ENCODE measurements at places on chromosomes 1 and 21.

- no peak for DNase-seq
These were observed 2.1 kb upstream of the EFNA1 start for GRCh38 chr1:155125511-155125945.

DNA sequence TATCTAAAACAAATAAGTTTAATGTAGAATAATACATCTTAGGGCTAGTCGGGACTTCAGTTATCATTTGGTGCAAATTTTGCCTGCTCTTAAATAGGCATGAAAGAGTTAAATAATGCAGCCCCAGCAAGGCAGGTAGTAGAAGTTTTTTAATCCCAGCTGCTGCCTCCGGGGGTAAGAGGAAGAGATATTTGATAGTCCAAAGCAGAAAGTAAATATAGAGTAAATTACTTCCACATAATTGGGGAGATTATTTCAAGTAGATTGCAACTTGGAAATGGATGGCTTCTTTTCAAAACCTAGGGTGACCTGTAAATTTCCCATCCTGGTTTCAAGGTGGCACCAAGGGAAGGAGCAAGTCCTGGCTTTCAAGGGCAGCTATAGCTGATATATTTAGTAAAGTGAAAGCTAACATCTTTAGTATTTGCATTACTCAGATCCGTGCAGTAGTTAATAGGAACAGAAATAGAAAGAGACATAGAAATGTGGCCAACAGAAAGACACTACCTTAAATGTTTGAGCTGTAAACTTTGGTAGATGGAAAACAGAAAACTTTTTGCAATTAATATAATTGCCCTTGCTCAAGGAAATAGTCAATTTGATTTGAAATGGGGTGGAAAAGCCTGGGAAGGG lies 109.1 kb downstream of the LMO4 start:
- no peak for DNase-seq

DNA sequence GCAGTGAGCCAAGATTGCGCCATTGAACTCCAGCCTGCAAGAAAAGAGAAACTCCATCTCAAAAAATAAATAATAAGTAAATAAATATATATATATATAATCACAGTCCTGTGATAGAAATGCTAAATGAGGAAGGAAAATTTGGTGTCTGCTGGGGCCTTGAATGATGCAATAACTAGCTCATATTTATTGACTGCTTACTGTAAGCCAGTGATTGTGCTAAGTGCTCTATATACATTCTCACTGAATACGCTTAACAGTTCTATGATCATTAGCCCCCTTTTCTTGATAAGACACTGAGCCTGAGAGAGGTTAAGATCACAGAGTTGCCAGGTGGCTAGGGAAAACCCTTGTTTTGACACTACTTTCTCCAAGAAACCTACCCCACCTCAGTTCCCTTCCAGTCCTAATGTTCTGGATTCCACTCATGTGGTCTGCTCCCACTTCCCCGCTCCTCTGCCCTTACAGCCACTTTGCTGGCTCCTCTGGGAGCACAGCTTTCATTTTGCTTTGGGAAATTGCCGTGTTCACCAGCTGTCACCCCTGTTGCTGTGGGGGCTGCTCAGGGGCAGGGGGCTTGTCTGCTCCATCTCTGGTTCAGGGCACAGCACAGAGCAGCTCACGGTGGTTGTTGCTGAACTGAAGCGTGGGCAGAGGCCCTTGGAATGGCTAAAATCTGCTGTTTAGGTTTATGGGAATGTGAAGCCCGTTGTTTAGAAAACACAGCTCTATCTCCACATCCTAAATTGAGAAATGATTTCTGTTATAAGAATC lies 2.5 kb upstream of the BMP8A start:
- no peak for DNase-seq

GRCh38 chr1:237864338-237865244 lies 26.1 kb downstream of the ZP4 start:
- peak; percentile 54 for DNase-seq

GRCh38 chr1:196180847-196181593 lies 427.2 kb downstream of the KCNT2 start:
- no peak for DNase-seq

DNA sequence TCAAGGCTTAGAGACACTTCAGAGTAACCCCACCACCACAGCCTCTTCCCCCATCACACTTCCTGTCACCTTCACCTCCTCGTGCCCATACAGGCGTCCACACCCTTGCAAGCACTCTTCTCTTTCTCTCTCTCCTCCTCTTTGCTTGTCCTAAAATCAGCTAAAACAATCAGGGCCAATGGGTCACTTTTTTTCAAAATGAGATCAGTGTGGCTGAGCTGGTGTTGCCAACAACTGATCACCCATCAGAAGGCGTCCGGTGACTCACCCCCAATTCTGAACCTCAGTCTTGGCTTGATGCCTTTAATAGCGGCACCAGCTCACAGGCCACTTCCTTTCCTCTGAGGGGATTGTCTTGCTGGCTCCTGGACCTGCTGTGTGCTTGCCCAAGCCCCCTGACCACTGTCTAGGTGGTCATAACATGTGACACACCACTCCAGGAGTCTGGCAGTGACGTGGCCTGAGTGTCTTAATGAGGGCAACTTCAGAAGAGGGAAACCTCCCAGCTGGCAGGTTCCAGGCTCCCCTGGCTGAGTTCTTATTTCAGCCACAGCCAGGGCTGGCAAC lies 1.6 kb downstream of the DRAXIN start:
- no peak for DNase-seq

DNA sequence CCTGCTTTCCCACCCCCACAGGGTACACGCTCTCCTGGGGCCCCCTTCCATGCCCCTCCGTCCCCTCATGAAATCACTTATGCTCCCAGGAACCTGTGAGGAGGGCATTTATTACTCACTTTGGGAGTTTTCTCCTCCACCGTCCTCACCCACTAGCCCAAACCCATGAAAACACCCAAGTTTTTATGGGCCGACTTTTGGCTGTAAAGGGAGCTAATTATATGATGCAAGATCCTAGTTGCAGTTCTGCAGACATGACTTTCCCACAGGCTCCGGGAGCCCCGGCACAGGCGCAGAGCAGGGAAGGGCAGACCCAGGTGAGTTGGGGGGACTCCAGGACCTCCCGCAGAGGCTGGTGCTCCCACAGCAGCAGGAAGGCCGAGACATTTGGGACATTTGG lies 29.7 kb downstream of the EPHA2 start:
- no peak for DNase-seq

DNA sequence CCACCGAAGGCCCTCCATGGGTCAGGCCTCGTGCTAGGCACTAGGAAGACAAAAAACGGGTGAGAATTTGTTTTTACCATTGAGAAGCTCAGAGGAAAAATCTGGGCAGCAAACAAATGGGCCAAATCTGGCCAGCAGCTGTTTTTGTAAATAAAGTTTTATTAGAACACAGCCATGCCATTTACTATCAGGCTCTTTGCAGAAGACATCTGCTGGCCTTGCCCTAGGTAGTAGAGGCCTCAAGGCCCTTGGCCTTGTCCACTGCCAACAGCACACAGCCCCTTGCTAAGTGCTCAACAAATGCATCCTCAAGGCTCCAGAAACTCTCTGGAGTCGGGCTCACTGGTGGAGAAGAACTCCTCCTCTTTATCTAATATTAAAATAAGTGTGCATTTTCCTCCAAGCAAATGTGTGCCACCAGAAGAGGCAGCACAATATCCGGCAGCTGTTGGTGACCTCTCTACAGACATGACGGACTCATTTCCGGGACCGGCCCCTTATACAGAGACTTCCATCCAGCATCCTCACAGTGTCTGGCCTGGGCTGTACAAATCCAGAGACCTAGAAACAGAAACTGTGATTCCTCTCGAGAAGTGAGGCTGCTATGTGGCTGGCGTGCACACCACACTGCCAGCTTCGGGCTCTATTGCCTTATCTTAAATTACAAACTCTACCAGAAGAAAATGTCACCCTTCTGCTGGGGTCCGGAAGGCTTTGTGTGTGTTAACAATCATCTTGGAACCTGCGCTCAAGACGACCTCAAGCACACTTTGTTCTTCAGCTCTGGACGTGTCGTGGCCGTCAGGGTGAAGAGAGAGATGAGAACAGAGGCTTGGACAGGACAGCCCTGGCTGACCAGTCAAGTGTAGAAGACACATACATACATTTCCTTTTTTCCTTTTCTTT lies 203.9 kb downstream of the TOMM20 start:
- no peak for DNase-seq

DNA sequence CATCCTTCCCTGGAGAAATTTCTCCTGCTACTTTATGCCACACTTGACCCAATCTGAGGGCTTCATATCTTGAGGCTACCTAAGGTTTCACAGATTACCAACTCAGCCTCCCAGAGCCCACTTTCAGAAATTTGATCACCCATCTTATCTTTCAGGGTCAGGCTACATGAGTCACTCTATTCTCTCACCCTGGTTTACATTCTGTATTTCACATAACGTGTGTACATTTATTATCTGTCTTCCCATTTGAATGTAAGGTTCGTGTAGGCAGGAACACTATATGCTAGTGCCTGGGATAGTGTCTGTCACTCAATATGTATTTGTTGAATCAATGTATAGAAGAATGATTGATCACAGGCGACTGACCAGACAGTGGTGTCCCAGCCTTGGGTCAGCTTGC lies 124.8 kb downstream of the UBE2U start:
- no peak for DNase-seq

DNA sequence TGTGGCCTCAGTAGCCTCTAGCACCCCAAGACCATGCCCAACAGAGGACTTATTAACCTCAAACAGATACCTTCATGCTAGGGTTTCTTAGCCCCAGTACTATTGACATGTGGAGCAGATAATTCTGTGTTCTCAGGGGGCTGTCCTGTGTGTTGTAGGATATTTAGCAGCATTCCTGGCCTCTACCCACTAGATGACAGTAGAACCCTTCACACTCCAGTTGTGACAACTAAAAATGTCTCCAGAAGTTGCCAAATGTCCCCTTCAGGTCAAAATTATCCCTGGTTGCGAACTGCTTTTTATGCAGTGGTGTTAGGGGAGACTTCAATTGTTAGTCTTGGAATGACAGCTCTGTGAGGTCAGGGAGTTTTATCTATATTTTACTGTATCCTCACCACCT lies 8.1 kb downstream of the KAZN start:
- no peak for DNase-seq

GRCh38 chr1:160366731-160367515 lies at the start of gene NHLH1:
Gene NHLH1 (plus strand): TSS chr1:160367071. CDS start chr1:160370732, 3,661 bp downstream.
- no peak for DNase-seq

DNA sequence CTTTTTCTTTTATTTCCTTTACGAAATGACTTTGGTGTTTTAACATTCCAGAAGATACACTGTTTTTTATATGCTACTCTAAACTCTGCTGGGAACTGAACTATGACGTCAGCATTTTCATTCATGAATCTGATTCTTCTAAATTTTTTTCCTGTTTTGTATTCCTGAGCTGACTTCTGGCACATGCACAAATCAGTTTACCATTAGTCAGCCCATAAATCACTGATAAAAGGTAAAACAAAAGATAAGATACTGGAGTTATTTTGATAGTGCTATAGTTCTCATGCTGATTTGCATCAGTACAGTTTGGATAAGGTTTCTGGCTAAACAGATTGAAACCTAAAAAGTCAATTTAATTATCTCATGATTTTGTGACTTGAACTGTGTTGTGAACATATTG lies 10.4 kb downstream of the CAMTA1 start:
- DNase-seq = no peak

DNA sequence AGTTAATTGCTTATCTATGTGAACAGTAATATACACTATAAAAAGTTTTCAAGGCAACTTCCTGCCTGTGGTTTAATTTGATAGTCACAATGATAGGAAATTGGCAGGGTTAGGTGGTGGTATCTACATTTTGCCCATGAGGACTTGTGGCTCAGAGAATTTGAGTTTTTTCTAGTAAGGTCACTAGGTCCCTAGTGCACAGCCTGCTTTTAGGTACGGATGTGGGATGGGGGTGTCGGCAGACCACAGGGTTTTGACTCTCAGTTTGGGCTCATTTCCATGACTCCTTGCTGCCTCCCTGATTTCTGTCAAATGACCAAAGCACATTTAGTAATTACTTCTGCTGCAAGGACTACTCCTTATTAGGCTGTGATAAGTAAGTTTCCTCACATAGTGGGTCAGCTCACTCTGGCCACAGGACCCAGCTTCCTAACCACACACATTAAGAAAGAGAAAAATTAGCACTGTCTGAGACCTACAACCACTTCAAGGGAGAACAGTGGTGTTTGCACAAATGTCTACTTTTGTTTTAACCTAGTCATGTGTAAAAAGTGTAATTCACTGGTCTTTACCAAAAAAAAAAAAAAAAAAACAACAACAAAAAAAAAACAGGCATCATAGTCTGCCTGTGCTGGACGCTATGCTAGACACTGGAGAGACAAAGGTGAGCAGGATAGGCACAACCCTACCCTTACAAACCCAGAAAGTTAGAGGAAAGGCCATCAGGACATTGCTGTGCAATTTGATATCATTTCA lies 43.7 kb downstream of the MRPL39 start:
- DNase-seq = no peak

- no peak for DNase-seq
These were observed 43.1 kb downstream of the SCP2 start for GRCh38 chr1:52970149-52970548.

DNA sequence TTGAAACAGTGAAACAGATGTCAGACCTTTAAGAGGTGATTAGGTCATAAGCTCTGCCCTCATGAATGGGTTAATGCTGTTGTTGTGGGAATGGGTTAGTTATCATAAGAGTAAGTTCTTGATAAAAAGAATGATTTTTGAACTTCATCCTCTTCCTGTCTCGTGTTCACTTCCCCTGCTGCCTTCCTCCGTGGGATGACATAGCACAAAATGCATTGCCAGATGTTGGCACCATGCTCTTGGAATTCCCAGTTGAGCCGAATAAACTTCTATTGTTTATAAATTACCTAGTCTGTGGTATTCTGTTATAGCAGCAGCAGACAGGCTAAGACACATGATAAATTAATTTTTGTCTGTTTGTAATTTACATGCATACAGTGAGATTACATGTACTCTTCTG lies 112.0 kb upstream of the LRRC7 start:
- DNase-seq = no peak

Measured in NCI-H1930 (cell line).